ENCODE measurements at places on chromosomes 2 and 18. TPM values are rescaled to one million over a fixed set of nuclear protein-coding genes. Genes with fewer than 3 reads are reported as not detected.

GRCh38 chr18:72375618-72376017, 168.5 kb downstream of the CBLN2 start:
- no peak for DNase-seq

CREG2 gene
- total RNA-seq: not detected

DNA sequence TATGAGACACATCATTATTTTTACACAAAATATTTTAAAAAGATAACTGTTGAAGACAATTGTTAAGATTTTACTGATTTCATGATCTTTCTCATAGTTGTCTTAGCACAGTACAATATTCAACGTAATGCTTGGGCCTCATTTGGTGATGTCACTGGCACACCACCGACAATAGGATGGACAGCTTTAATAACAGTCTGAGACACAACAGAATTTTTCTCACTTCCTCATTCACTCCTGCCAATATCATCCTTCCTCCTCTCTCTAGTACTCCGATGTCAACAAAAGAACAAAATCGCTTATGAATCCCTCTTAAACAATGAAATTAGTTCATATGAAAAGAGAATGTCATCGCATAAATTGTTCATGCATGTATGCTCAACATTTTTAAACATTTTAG, 461.9 kb upstream of the CDH7 start:
- no peak for DNase-seq

GRCh38 chr2:63587814-63588384, 378 bp downstream of the WDPCP start:
- no peak for DNase-seq

DNA sequence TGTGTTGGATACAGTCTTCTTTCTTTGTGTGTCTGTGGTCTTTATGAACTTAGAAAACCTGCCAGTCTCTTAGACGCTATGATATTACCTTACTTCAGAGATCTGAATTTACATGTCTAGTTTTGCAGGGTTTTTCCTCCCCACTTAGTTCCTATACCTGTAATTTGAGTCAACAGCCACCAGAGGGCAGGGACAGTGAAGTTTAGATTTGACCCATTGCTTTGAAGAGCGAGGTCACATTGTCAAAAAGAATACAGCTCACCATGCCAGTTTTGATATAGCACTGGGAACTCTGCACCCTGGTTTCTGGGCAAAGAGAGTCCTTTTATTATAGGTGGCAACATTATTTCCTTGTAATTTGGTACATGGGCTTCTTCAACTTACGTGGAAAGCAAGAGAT, 102.3 kb downstream of the MAPK4 start:
- DNase-seq: no peak

NEUROD1 gene
- total RNA-seq: 0.08 TPM

DNA sequence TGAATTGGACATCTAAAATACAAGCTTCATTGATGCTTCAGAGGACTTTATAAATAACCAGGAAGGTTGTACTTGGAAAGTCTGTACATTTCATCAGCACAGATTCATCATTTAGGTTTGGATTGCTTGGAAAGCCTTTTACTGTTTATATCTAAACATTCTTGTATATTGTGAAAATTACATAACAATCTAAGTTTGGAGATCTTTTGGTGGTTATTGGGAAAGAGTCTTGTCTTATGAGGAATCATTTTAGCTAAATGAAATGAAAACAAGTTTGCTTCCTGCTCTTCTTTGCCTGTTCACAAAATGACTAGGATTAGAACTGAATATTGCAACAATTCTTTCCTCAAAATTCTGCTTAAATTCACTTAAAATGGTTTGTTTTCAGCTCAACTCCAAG, 79.3 kb downstream of the ABI2 start:
- no peak for DNase-seq

- DNase-seq: no peak
These were observed 91.1 kb upstream of the NOL4 start for GRCh38 chr18:34315591-34316352.

DNA sequence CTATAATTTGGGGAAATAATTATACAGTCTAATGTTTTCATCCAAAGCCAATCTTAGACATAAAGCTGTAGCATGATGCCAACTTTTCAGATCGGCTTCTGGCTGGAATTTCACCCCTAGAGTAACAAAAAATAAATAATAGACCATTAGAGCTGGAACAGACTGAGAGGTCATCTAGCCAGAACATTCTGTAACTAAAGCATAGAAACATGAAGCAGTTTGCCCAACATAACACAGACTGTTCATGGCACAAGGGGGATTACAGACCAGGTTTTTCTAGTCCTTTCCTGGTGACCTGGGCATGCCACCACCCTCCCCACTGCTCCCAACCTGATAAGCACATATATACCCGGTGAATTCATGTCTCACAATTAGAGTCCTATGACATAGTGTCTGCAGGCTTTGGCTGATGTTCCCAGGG, 116.4 kb upstream of the PPP1CB start:
- no peak for DNase-seq

ICOS gene
- 101 TPM for total RNA-seq

MTX2 gene
- total RNA-seq: 28.8 TPM

DNA sequence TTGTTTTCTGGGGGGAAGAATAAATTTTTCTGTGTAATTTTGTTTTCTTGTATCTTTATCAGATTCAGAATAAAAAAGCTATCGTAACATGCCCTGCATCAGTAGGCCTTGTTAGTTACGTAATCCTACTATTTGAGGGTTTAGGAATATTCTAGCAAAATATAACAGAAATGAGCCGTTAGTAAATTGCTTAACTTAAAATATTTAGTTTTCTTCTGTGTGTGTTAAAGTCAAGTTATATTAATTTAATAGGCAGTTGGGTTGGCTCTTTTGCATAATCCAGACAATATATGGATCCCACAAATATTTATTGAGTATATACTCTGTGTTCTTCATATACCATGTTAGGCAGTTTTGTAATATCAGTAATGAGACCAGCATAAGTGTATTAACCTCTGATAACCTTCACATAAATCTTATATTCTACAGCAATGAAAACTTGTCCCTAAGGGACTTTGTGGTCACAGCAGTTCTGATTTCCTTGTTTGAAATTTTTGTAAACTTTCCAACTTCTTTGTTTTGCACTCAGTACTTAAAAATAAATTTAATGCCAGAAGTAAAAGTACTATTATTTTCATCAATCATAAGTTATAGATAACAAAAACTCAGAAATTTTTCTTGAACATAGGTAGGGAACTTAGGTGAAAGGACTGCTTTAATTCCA, 151.9 kb downstream of the FMNL2 start:
- no peak for DNase-seq

DNA sequence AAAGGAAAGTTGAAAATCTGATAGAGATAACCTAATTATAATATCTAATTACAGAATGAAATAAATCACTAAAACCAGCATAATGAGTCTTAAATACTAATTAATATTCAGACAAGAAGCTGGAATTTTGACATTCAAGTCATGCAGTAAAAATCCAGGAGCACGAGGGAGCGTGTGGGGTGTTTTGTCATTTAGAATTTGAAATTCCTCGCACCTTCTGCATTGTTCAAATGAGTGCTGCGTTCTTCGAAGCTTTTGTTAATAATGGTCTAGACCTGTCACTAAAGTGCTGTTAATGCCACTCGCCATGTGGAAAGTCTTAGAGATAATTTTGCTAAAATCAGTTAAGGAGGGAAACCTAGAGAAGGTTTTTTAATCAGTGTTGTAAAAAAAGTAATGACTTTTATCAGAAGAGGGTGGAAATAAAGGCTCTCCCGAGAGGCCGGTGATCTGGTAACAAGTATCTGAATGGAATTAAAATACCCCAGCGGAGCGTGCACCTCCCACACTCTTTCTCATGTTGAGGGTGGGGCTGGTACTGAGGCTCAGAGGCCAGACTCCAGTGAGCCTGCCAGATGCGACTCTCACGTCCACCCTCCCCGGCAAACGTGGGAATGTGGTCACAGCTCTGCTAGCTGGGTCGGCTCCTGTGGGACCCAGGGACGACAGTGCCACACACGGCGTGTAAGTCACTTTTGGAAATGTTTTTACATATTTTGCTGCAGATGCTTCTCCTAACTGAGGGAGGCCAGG, 69.4 kb upstream of the MYT1L start:
- no peak for DNase-seq

- no peak for DNase-seq
These were observed 97.1 kb upstream of the TNP1 start for GRCh38 chr2:216956820-216957493.

- DNase-seq: no peak
These were observed 942.6 kb downstream of the SUCLG1 start for GRCh38 chr2:83516503-83516902.
